ENCODE measurements at places on chromosomes 5 and 9.

- peak; percentile 17 for DNase-seq
Observed at GRCh38 chr5:115243412-115243811, 19.3 kb downstream of the PGGT1B start.

GRCh38 chr5:90284375-90284774 is 125.2 kb downstream of the CETN3 start:
- no peak for DNase-seq

GRCh38 chr5:85741972-85742371 is 875.8 kb upstream of the COX7C start:
- DNase-seq = no peak

GRCh38 chr5:40399349-40399748 is 280.4 kb upstream of the PTGER4 start:
- peak; percentile 57 for DNase-seq

Measured in HFFc6 (cell line).